ENCODE measurements at places on chromosomes 12 and 14.

DNA sequence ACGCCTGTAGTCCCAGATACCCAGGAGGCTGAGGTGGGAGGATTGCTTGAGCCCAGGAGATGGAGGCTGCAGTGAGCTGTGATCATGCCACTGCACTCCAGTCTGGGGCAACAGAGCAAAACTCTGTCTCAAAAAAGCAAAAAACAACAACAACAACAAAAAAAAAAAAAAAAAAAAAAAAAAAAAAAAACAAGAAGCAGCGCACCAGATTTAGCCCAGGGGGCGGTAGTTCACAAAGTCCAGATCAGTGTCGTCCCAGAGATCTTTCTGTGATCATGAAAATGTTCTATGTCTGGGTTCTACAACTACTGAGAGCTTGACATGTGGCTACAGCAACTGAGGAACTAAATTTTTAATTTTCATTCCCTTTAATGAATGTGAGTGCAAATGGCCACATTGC is 27.4 kb downstream of the OAS2 start:
- peak; percentile 29 for DNase-seq

- no peak for DNase-seq
These were observed 58.2 kb downstream of the LMNTD1 start for GRCh38 chr12:25494926-25495325.

- no peak for DNase-seq
These were observed 415.9 kb downstream of the BCL11B start for GRCh38 chr14:98855926-98856715.

DNA sequence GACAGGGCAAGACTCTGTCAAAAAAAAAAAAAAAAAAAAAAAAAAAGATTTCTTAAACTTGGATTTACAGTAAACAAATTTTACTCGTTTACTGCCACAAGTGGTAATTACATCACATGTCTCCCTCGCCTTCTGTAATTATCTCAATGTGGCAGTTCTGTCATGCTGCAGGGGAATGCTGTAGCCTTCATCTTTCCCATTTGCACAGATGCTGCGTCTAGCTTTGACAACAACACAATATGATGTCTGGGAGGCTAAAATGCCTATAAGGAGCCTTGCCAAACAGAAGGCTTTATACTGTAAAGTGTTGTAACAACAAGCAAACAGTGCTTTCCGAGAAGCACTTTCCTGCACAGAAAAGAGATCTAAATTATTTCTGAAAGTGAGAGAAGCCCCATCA is 48.7 kb downstream of the ESR2 start:
- no peak for DNase-seq

GRCh38 chr12:39912211-39912980 is 193.5 kb downstream of the SLC2A13 start:
- no peak for DNase-seq

Data from EL (cell line).